Stimulated activated effector memory CD8-positive, alpha-beta T cell treated with anti-CD3 and anti-CD28 coated beads, Interleukin-12 subunit alpha, Interleukin-12 subunit beta, amount 100 ng/mL, for 72 hours (primary cell): ENCODE measurements at places on chromosomes 1 and 21.
A peak's percentile ranks its signal among the peaks of the same experiment; 100 is the strongest.

DNA sequence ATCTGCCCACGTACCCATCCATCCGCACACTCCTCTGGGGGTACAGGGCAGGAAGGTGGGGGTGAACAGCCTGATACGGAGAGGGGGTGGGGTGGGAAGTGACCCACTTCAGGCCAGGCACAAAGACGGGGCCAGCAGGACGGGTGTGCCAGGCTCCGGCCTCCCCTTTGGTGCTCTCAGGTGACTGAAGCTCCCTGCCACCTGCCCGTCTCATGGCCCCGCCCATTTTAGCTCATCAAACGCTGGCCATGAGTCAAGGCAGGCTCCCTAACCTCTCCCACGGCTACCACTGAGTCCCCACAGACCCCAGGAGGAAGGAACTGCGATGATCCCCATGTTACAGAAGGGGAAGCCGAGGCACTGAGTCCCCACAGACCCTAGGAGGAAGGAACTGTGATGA lies 109.6 kb downstream of the CRYAA start:
- no peak for DNase-seq

DNA sequence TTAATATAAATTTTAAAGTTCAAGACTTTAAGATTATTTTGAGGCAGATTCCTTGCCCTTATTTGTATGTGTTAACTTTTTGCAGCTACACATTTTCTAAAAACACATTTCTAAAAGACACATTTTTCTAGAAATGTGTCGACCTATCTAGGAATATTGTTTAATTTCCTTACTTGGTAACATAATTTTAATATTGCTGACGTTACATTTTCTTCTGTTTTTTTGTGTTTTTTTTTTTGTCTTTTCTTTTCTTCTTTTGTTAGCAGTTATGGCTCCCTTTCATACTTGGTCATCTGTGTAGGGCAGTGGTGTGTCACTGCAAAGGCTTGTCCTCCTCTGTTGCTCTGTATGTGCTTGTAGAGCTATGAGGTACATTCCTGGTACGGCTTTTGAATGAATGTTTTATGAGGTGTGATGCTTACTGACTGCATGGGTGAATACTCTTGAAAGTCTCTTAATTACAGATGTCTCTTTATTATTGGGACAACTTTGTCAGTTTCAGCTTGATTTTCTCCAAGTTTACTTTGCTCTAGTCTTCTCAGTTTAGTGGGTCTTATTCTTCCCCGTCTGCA lies 30.1 kb downstream of the LRRC8D start:
- DNase-seq, result no peak

GRCh38 chr21:42840411-42841155 lies 38.8 kb downstream of the WDR4 start:
- DNase-seq, result no peak

- no peak for DNase-seq
Measured at GRCh38 chr1:20108366-20109123, 10.8 kb downstream of the PLA2G2D start.

GRCh38 chr1:34994878-34995277 lies 9.7 kb upstream of the TMEM35B start:
- DNase-seq, result no peak

GRCh38 chr1:247551721-247552120 lies 2.8 kb downstream of the GCSAML start:
- DNase-seq, result no peak

GRCh38 chr1:215636258-215636965 lies 69.3 kb downstream of the KCTD3 start:
- DNase-seq, result no peak

GRCh38 chr1:225891229-225891972 lies 2.5 kb upstream of the LEFTY1 start:
- no peak for DNase-seq

GRCh38 chr1:84299536-84300170 lies 1.9 kb upstream of the SAMD13 start:
- DNase-seq, result no peak

- DNase-seq, result no peak
Measured at GRCh38 chr21:38869946-38870345, 64.2 kb downstream of the ETS2 start.

GRCh38 chr1:228825840-228826484 lies 90.7 kb downstream of the RHOU start:
- peak; percentile 43 for DNase-seq

DNA sequence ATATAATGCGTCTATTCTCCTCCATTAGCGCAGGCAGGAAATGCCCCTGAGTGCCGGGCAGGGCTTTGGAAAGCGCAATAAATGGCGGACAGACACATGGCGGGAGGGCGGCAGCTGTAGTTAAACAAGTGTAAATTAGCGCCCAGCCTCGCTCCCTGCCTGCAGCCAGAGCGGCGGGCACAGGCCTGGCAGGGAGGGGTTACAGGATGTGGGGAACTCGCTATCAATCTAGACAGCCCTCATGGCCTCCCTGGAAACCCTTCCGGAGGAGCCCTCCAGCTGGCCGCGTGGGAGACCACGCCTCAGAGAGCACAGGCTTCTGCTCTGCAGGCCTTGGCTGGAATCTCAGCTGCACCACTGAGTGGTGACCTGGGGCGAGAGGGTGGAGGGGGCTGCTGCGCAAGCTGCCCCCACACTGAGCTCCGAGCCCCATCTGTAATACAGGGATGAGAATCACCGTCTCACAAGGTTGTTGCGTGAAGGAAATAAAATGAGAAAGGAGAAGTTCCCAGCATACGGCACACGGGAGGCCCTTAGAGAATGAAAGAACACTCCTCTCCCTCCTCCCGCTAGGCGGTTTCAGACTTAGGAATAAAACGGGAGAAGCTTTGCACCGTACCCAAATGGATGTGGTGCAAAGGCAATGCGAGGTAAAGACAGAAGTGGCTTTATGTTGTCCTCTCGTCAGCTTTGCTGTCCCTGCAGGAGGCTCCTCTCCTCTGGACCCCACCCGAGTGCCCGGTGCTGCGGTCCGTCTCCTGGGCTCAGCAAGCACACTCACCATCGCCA lies 167.2 kb upstream of the POU3F1 start:
- DNase-seq, result no peak

DNA sequence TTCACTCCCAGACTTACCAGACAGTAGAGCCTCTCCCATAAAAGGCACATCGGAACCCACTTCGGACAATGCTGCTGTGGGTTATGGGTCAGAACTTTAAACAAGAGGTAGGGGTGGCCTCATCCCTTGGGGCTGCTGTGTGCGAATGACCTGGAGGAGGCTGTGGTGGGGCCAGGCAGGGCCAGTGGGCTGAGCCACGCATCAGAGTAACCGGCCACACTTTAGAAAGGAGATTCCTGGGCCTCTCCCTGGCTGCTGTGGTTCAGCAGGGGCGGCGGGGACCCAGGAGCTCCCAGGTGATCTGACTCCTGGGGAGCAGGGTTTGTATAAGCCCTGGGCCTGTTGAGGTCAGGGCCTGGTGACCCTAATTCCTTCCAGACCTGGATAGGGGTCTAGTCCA lies 110.2 kb upstream of the C1orf174 start:
- DNase-seq, result no peak

DNA sequence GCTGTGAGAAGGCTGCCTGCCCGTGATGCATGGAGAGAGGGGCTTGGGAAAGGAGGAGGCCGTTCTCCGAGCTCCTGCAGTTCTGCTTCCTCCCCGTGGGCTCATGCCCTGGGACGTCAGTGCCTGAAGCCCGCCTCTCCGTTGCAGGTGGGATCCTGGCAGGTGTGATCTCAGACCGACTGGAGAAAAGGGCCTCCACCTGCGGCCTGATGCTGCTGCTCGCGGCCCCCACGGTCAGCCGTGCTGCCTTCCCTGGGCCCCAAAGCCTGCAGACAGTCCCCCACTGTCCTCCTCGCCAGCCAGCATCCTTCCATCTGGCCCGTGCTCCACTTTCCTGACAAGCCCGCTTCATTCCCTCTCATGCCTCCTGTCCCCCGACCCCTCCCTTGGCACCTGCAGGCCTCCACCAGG lies 50.9 kb downstream of the SLC37A1 start:
- DNase-seq, result no peak

- DNase-seq, result no peak
Measured at GRCh38 chr1:180131510-180131909, 23.2 kb upstream of the QSOX1 start.

GRCh38 chr21:37912616-37913015 lies 3.6 kb downstream of the KCNJ6 start:
- DNase-seq, result no peak

GRCh38 chr1:10507111-10507879 lies 32.5 kb downstream of the PEX14 start:
- DNase-seq, result no peak

GRCh38 chr1:195979646-195980045 lies 628.6 kb downstream of the KCNT2 start:
- DNase-seq, result no peak

- DNase-seq, result no peak
Measured at GRCh38 chr1:177023249-177023648, 141.3 kb downstream of the ASTN1 start.

- no peak for DNase-seq
Measured at GRCh38 chr1:39153684-39154083, 50.8 kb upstream of the MACF1 start.

DNA sequence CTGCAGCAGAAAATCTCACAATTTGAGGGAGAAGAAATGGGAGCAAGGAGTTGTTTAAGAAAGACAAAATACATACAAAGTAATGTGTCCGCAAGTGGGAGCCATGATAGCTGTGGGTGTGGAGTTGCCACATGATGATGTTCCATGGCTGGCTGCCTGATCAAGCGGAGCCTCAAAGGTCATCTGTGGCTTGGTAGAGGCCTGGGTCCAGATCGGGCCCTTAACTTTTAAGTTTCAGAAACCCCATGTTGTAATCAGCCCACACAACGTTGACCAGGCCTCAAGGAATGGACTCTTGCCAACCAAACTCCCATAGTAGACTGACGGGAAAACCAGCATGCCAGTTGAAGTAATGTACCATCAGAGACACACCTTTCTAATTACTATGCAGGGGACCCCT lies 64.7 kb upstream of the ANGPTL1 start:
- no peak for DNase-seq

DNA sequence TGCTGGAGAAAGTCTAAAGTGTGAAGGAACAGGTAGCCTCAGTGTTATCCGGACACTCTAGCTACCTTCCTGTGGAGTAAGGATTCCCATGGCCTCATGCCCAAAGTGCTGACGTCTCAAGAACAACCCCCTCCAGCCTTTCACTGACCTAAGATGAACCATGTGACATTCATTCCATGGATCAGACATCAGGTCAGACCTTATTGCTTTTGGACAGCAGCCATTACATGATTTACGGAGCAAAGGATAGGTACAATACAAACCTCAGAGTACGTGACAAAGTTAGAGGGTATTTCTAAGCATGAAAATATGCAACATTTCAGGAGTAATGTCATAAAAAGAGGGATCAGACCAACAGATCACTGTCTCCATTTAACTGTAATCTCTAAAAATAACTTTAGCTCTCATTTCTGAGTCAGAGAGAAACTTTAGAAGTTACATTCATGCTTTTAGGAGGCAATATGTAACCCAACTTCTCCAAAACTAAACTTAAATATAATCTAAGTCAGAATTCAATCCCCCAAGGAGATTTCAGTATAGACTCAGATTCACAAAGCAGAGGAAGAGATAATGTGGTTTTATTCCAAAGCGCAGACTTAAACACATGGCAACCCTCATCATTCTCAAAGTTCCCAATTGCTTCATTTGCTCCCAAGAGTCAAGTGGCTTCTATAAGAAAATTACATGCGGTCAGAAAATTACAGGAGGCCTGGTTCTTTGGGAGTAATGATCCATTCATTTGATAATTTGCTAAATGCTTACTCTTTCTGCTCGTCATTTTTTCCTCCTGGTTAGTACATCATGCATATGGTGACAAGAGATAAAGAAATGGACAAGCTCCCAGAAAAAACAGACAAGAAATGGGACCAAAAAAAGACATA lies 280.4 kb downstream of the SETD4 start:
- DNase-seq, result no peak

DNA sequence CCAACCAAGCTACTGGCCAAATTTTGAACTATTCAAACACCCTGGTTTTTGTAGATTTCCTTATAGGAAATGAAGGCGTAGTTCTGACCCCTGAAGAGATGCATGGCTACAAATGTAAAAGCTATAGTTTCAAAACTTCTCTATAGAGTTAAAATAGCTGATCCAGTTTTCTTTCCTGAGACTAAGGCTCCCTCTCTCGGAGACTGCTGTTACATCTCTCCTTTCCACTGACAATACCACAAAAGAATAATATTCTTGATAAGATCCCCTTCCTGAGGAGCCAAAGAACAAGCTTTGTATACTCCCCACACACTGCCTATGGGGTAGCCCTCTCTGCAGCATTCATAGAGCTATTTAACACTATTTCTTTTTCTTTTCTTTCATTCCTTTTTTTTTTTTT lies 6.7 kb upstream of the CFAP126 start:
- DNase-seq, result no peak
